Vagina (tissue), 2 donors: ENCODE measurements at places on chromosomes 1 and 21. TPM values are rescaled to one million over a fixed set of nuclear protein-coding genes. Genes with fewer than 3 reads are reported as not detected.

GRCh38 chr1:178942285-178943198 lies 71.7 kb upstream of the ANGPTL1 start:
- no peak for DNase-seq

GRCh38 chr21:23101111-23101510 lies 2102.9 kb downstream of the NCAM2 start:
- no peak for DNase-seq

The PCAT6 gene
- total RNA-seq, result not detected

DNA sequence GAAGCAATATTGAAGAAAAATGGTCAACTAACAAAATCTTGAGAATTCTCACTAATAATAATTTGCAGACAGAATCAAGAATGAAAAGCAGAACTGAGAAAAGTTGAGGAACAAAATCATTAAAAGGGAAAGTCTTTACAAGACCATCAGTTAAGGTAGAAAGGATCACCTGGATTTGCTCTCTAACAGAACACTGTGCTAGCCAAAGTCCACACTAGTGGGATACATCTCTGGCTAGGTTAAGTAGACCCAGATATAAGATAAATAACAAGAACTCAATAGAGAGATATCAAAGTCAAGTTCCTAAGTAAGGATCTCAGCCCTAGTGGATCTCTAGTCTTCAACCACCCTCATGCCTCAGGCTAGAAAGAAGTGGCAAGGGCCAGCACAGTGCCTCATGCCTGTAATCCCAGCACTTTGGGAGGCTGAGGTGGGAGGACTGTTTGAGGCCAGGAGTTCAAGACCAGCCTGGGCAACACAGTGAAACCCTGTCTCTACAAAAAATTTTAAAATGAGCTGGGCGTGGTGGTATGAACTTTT lies 19.6 kb downstream of the IPP start:
- no peak for DNase-seq

GRCh38 chr1:40976952-40977690 lies 2.4 kb upstream of the CTPS1 start:
- no peak for DNase-seq

The KRTAP19-1 gene
- not detected for total RNA-seq

DNA sequence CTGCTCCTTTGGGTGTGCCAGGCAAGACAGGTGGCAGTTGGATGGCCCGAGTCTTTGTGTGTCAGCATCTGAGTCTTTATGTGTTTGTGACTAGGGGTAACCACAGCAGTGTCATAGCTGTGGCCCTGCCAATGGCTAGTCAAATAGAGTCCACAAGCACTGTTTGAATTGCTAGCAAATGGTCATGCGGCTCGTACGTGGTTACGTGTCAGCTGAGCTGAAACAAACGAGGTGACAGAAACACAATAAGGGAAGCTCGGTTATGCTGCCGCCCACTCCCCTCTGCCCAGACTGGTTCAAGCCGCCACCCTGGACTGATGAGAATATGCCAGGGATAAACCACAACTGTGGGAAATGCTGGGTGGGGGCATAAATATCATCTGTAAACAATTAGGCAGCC lies 174.3 kb upstream of the LMO4 start:
- DNase-seq, result no peak

The DCST1 gene
- not detected for total RNA-seq
